HS-27A (cell line): ENCODE measurements at places on chromosomes 5 and 9.

GRCh38 chr9:114785866-114786650 is 19.8 kb downstream of the TNFSF15 start:
- no peak for DNase-seq

DNA sequence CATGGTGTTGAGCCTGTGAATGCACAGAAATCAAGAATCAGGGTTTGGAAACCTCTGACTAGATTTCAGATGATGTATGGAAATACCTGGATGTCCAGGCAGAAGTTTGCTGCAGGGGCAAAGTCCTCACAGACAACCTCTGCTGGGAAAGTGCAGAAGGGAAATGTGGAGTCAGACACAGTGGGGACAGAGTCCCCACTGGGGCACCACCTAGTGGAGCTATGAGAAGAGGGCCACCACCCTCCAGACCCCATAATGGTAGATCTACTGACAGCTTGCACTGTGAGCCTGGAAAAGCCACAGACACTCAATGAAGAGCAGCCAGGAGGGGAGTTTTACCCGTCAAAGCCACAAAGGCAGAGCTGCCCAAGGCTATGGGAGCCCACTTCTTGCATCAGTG is 181.9 kb upstream of the SEMA6A start:
- DNase-seq, result no peak

DNA sequence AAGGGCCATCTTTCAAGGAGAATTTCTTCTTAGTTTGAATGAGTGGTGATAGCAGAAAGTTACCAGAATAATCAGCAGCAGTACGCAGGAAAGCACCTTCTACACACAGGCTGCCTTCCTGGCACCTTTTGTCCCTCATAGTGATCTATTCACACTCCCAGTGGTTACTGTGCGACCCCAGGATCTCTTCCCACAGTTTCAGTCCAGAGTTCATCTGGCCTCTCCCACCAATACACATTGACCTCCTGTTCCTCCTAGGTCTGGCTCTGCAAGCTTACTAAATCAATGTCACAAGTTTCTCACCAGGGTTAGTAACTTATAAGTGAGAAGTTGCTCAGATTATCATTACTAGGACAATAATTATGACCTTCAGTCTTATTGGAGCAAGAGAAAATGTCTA is 99.1 kb upstream of the PIK3R1 start:
- DNase-seq, result no peak

DNA sequence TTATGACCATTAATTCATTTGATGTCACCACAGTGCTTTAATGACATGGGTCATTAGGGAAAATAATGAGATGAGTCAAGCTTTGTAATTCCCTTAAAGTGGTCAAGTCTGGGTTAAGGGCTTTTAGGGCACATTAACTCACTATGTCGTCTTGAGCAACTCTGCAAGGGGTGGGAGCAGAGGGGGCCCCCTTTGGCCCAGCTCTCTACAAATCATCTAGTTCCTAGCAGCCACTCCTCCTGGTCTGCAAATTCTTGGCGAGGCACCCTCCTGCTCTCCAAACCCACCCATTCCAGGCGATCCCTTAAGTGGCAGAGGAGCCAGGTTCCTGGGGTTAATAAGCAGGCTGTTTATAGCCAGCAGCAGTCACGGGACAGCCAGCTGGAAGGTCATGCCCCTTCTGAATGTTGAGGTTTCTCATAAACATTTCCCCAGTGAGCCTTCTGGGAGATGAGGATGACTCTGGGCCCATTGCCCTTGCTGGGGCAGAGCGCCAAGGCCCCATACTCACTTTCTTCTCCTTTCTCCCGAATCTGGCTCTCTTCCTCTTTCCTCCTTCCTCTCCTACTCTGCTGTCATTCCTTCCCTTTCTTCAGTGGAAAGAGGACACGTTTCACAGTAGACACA is 14.3 kb upstream of the GPX3 start:
- DNase-seq, result no peak

GRCh38 chr5:112634166-112634565 is 103.5 kb upstream of the APC start:
- DNase-seq, result no peak

- DNase-seq, result no peak
Observed at GRCh38 chr9:112475318-112475717, 11.3 kb upstream of the KIAA1958 start.

GRCh38 chr5:73759771-73760170 is 133.8 kb downstream of the ARHGEF28 start:
- DNase-seq, result no peak

- no peak for DNase-seq
Observed at GRCh38 chr5:175457466-175457865, 13.5 kb upstream of the DRD1 start.

DNA sequence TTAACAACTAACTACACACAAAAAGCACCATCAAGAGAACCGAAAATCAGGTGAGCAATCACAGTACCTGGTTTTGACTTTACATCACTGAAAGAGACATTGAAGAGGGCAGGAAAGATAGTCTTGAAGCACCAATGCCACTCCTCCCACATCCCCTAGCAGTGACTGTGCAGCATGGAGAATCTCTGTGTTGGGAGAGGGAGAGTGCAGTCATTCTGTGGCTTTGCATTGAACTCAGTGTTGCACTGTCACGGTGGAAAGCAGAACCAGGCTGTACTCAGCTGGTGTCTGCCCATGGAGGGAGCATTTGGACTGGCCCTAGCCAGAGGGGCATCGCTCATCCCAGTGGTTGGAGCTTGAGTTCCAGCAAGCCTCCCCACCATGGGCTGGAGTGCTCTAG is 40.4 kb downstream of the C5 start:
- DNase-seq, result no peak

- DNase-seq, result no peak
Observed at GRCh38 chr9:95887926-95888497, 12.5 kb downstream of the ERCC6L2 start.

DNA sequence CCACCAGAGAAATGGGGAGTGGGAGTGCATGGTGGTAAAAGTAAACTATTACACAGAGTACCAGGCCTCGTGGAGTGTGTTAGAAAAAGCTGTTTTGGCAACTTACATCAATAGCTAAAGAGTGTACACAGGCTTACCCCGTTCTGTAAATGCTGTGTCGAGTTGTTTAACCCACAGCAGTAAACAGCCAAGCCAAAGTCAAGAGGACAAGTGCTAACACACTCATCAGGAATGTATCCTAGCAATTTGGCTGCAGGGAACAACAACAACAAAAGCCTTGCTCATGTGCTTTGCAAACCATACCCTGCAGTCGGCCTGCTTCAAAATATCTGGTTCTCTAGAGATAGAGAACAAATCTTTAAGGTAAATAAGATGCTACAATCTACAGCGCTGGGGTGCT is 15.9 kb downstream of the DAP start:
- no peak for DNase-seq
